ENCODE measurements at places on chromosomes 4 and X.
A peak's percentile ranks its signal among the peaks of the same experiment; 100 is the strongest.

- no peak for DNase-seq
Measured at GRCh38 chr4:98663226-98664006, 5.0 kb upstream of the TSPAN5 start.

DNA sequence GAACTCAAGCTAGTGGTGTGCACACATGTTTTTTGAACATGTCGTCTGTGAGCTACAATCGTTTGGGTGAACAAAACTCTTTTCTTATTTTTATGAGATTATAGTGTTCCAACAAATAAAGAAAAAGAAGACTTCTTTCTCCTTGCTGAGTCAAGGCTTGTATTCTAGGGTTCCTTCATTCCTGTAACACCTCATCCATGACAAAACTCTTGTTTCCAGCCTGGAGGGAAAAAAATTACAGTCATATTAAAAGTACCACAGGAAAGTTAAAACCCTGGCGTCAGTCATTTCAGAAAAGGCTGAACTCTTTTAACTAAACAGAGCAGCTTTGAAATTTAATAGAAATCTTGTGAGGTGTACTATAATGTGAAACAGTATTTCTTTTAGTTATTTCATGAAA, 79.2 kb upstream of the BOD1L1 start:
- DNase-seq = no peak

- DNase-seq = no peak
Measured at GRCh38 chr4:177235026-177235425, 74.6 kb upstream of the NEIL3 start.

DNA sequence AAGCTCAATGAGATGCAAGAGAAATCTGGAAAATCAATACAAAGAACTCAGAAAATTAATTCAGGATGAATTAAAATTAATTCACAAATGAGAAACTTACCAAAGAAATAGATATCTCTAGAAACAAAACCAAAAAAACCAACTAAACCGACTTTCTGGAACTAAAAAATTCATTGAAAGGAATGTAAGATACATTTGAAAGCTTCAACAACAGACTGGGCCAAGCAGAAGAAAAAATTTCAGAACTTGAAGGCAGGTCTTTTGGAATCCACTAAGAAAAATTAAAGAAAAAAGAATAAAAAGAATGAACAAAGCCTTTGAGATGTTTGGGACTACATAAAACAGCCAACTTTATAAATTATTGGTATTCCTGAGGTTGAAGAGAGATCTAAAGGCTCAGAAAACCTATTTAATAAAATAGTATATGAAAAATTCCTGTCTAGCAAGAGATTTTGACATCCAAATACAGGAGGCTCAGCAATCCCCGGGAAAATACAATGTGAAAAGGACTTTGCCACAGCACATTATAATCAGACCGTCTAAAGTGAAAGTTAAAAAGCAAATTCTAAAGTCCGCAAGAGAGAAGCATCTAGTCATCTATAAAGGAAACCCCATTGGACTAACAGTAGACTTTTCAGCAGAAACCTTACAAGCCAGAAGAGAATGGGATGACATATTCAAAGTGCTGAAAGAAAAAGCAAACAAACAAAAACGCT, 44.2 kb downstream of the NAT8L start:
- DNase-seq = no peak

- DNase-seq = no peak
Measured at GRCh38 chr4:39657465-39657864, 18.8 kb upstream of the SMIM14 start.

DNA sequence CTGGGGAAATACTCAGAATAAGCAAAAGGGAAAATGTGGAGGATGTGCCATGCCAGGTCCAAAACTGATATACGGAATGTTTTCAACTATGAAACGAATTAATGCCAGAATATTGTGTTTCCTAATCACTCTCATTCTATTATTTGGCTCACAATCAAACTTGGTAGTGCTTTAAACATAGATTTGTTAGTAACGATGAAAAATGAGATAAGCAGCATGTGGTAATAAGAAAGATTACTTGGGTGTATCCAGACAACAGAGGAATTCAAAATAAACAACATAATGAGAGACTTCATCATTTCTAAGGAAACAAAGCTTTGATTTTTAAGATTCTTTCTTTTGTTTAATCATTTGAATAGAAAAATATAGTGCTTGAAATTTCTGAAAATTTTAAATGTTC, 237.3 kb downstream of the TACR3 start:
- DNase-seq = no peak

GRCh38 chr4:81472281-81473182, 825 bp upstream of the RASGEF1B start:
- DNase-seq = no peak

DNA sequence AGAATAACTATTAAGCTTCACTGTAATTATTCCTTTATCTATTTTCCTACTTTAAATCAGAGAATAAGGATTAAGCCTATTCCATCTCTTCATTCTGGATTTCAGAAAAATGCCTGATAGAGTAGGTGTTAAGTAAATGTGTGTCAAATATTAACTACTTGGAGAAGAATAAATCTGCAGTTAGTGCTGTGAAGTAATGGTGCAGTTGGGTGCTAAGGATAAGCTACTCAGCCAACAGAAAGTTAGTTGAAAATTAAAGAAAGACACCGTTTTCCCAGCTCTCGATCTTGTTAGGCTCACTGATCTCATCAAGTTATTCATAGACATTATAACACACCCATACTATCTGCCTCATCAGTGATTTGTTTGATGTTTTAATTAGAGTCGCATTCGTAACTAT, 7.1 kb downstream of the PF4V1 start:
- no peak for DNase-seq

GRCh38 chrX:106246511-106246910, 78.4 kb downstream of the PWWP3B start:
- no peak for DNase-seq

DNA sequence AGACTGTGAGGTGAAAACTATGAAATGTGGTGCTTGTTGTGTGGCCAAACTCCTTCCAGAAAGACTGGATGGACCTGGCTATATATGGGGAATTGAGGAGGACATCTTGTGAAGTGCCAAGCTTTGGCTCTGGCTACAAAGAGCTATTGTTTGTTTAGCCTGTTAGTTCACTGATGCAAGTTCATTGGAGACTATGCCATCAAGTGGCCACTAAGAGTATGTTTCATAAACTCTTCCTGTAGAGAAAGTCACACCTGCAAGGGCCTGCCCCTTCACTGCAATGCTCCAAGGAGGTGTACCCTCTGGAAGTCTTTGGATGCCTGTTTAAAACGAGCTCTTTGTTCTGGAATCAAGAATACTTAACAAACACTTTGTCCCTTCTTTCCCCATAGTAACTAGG, 382.0 kb downstream of the GABRG1 start:
- DNase-seq = no peak

- peak; percentile 43 for DNase-seq
Measured at GRCh38 chr4:149961876-149962597, 116.2 kb upstream of the DCLK2 start.

DNA sequence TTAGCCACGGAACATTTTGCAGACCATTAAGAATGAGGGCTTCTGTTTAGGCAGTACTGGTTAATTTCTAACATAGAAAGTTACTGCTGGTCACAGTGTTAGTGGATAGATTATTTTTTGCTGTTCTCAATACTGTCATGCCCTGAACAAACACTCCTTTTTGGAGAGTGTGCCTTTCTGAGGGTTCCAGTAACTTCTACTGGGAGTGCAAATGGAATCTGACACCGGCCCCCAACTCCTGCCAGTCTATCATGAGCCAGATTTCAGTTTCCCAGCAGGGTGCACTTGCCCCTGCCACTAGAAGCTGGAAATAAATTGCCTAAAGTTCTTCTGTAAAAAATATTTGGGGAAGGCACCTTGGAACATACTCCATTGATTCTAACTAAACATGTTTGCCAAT, 224.4 kb upstream of the GPC4 start:
- DNase-seq = no peak

DNA sequence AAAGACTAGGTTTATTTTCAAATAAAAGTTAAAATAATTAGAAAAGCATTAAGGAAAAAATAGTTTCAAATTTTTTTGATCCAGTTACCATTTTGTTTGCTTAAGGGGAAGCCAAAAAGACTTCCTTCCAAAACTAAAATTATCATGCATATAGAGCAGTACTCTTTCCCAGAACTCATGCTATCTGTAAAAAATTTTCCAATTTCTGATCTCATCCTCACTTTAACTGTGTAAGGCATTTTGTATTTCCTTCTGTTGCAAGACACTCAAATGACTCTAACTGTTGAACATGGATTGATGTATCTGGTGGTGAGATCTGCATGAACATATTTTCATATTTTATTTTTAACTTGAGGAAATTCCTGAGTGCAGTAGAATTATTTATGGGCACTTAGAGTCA, 150.1 kb downstream of the ADAM29 start:
- DNase-seq = no peak

- no peak for DNase-seq
Measured at GRCh38 chr4:123356921-123357320, 39.7 kb upstream of the SPRY1 start.

DNA sequence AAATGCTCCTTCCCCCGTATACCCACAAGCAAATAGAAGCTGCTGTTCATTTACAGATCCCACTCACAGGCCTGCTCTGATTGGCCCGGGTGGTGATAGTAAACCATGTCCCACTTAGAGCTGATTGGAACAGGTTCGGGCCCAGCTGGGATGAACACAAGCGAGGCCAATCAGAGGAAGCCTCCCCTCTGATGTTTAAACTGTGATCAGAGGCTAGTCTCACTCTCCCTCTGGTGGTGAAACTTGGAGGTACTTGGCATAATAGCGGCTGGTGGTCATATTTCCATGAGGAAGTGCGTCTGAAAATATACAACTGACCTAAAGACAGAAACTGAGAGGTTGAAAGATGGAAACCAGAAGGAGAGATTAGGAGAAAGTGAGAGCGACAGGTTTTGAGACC, 51.5 kb upstream of the TRPC3 start:
- no peak for DNase-seq

DNA sequence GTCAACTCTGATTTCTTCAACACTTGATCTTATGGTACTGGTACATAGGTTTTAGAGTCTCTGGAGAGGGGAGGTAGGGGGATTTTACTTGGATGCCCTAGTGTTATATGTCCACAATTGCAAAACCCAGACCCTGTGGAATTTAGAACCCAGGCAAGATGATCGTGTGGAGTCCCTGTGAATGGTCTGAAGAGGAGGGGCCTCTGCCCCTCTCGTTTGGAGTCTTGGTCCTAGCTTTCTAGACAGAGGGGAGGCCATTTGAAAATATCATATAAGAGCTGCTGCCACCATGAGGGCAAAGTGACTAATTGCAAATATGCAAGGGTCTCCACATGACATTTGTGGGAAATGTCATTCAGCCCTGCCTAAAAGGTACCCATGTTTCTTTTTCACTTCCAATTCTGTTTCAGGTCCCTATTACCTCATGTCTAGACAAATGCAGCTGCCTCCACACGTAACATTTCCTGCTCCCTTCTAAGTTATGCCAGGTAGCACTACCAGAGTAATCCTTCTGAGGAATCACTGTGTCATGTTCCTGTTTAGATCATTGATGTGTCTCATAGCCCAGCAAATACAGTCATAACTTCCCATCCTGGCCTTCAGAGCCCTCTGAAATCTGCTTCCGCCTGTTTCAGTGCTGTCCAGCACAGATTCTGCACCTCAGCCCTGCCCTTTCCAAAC, 126.8 kb downstream of the KLHL8 start:
- DNase-seq = no peak

- DNase-seq = no peak
Measured at GRCh38 chr4:108854786-108855185, 91.9 kb upstream of the ETNPPL start.

DNA sequence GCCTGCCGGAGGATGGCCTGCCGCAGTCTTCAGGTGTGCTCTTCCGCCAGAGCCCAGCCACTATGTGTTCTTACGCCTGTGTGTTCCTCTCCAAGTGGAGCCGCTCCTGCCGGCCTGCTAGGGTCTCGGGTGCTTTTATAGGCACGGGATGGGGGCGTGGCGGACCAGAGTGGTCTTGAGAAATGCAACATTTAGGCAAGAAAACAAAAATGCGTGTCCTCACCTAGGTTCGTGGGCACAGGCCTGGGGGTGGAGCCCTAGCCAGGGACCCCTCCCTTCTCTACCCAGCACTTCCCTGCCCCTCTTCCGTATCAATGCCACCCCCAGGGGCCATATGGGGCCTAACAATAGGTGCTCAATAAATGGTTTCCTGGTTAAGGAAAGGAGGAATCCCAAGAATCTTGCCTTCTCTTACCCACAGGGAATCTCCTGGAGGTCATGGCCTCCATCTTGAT, 34.4 kb upstream of the LRBA start:
- DNase-seq = no peak

GRCh38 chrX:7068939-7069367, 78.6 kb upstream of the STS start:
- DNase-seq = no peak

GRCh38 chr4:187663076-187663475, 332.5 kb upstream of the ZFP42 start:
- DNase-seq = no peak

- DNase-seq = no peak
Measured at GRCh38 chr4:6905516-6906445, 3.8 kb upstream of the TBC1D14 start.

DNA sequence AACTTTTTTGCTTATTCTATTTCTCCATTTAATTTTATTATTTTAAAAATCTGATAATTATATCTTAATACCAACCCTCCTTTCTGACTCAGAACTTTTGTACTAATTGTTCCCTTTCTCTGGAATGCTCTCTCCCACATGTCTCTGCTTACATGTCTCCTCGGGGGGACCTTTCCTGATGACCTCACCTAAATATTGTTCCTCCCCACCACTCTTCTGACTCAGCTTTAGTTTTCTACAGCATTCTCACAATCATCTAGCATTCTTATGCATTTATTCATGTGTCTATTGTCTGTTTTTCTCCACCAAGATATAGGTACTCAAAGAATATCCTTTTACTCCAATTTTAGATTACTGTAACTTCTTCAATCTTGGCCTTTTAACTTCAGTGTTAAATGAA, 128.7 kb downstream of the MSL3 start:
- DNase-seq = no peak

DNA sequence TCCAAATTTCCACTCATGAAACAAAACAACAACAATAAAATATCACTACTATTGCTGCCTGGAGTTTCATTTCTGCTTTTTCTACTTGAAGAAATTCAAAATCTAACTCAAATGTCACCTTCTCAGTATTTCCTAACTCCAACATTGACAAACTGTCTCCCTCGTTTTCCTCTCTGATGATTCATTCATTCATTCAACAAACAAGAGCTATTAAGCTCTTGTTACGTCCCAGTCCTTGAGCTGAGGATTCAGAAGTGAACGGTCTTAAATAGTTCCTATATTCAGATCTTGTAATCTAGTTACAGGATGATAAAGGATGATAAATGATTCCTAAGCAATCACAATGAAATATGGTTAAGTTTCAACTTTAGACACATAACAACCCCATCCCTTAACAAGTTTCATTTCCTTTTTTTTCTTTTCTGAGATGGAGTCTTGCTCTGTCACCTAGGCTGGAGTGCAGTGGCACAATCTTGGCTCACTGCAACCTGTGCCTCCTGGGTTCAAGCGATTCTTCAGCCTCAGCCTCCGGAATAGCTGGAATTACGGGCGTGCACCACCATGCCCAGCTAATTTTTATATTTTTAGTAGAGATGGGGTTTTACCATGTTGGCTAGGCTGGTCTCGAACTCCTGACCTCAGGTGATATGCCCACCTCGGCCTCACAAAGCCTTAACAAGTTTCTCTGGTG, 1.7 kb downstream of the SLC9B2 start:
- no peak for DNase-seq
